Erythroblast (primary cell): ENCODE measurements at places on chromosomes 13 and 19.

GRCh38 chr13:34208336-34208735 lies 390.4 kb downstream of the RFC3 start:
- no peak for DNase-seq

DNA sequence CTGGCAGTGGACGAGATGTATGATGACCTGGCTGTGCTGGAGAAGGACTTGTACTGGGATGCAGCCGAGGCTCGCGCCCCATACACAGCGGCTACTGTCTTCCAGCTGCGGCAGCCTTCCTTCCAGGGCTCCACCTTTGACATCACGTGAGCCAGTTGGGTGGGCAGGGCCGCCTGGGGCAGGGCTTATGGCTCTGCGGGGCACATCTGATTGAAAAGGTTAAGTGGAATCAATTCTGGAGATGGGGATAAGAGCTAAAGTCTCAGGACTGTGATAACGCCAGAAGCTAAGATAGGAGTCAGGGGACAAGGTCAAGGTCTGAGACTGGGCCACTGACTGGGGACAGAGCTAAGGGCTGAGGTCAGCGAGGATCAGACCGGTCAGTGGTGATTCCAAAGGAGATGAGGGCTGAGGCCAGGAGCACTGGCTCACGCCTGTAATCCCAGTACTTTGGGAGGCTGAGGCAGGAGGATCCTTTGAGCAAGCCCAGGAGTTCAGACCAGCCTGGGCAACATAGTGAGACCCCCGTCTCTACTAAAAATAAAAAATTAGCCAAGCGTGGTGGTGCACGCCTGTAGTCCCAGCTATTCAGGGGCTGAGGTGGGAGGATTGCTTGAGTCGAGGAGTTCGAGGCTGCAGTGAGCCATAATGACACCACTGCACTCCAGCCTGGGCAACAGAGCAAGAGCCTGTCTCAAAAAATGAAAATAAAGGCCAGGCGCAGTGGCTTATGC lies 4.7 kb downstream of the BEST2 start:
- DNase-seq: no peak

GRCh38 chr19:3161453-3161852 lies 17.1 kb upstream of the S1PR4 start:
- DNase-seq: no peak

DNA sequence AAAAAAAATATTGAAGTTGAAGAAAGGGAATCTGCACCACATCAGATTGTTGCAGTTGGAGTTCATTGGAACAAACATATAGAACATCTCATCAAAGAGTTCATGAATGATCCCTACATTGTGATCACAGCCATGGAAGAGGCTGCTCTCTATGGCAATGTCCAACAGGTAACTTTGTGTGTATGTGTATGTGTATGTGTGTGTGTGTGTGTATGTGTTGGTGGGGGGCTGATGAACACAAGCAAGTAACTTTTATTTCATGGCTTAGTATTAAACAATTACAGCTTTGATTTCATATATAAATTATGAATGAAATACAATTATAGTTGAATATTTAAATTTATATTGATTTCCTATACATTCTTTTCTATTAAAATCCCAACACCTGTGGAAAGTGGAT lies 69.4 kb downstream of the SLC7A9 start:
- no peak for DNase-seq

- peak; percentile 47 for DNase-seq
These were observed 6.5 kb upstream of the OPA3 start for GRCh38 chr19:45591004-45591637.

DNA sequence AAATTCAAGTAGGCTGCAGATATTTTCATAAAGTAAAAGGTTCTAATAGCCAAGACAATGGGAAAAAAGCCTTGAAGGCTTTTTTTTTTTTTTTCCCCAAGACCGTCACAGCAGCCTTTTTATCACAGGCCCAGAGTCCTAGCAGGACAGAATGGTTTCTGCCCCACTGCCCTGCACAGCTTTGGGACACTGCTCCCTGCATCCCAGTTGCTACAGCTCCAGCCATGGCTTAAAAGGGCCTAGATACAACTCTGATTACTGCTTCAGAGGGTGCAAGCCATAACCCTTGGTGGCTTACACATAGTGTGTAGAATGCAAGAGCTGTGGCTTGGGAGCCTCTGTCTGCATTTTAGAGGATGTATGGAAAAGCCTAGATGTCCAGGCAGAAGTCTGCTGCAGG lies 1362.8 kb downstream of the SLITRK5 start:
- DNase-seq: no peak

- DNase-seq: no peak
These were observed 34.0 kb downstream of the GPC6 start for GRCh38 chr13:93260591-93260990.

DNA sequence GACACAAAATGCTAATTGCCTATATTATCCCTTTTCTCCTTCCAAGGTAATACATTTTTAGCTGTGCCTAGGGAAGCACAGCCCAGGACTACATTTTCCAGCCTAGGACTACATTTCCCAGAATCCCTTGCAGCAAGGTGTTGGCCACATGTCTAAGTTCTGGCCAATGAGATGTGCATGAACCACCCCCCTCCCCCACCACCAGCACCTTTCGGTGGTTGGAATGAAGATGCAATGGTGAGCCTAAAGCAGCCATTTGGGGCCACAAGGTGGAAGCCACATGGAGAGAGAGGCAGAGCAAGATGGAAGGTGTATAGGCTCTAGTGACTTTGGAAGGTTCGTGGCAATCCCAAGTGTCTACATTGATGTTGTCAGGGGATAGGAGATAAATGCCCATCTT lies 16.2 kb downstream of the UNC13A start:
- DNase-seq: no peak

GRCh38 chr13:113588394-113589111 lies 4.0 kb downstream of the TFDP1 start:
- no peak for DNase-seq

GRCh38 chr19:51163257-51163656 lies 21.2 kb downstream of the SIGLEC7 start:
- DNase-seq: no peak

DNA sequence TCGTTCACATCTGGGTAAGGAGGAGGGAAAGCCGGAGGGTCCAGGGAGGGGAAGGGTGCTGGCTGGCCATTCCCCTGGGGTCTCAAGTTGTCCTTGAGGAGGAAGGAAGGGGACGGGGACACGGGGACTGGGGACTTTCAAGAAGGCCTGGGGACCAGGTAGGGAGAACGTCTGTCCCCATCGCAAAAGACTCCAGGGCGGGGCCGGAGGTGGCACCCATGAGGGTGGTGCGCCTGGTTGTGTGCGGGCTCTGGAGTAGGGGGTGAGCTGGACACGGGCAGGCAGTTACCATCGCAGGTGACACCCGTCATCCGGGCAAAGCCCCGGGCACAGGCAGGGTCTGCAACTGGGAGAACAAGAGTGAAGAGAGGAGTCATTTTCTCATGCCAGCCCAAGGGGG lies 23.4 kb downstream of the FBN3 start:
- DNase-seq: no peak

- DNase-seq: no peak
These were observed 7.7 kb upstream of the LRG1 start for GRCh38 chr19:4547303-4548237.

DNA sequence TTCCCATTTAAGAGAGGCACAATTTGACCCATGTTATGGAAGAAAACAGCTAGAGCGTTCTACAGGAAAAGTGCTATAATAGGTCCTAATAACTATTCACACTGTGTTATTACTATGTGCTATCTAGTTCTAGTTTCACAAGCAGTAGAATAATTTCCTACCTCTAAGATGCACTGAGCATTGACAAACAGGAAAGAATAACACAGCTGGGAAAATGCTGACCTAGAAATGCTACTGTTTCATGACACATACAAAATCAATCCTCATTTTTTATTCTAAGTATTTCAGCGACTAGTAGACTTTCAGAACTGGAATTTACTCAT lies 259.5 kb downstream of the ITGBL1 start:
- no peak for DNase-seq

- no peak for DNase-seq
These were observed 1.1 kb upstream of the GRTP1 start for GRCh38 chr13:113364901-113365582.

DNA sequence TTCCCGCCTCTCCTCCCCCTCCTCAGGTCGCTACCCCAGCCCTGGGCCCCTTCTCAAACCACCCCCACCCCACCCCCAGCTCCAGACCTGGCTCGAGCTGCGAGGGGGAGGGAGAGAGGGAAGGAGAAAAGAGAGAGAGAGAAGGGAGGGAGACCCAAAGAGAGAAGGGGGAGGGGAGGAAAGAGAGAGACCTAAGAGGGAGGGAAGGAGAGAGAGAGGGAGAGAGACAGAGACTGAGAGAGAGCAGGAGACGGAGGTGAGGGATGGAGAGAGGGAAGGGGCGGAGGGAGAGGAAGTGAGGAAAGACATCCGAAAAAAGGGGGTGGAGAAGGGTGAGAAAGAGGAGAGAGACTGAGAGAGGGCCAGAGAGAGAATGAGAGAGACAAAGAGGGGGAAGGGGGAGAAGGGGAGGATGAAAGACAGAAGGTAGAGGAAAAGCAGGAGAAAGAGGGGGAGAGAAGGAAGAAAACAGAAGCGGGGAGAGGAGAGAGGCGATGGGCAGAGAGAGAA lies 2.0 kb upstream of the SPACA6 start:
- DNase-seq: no peak

DNA sequence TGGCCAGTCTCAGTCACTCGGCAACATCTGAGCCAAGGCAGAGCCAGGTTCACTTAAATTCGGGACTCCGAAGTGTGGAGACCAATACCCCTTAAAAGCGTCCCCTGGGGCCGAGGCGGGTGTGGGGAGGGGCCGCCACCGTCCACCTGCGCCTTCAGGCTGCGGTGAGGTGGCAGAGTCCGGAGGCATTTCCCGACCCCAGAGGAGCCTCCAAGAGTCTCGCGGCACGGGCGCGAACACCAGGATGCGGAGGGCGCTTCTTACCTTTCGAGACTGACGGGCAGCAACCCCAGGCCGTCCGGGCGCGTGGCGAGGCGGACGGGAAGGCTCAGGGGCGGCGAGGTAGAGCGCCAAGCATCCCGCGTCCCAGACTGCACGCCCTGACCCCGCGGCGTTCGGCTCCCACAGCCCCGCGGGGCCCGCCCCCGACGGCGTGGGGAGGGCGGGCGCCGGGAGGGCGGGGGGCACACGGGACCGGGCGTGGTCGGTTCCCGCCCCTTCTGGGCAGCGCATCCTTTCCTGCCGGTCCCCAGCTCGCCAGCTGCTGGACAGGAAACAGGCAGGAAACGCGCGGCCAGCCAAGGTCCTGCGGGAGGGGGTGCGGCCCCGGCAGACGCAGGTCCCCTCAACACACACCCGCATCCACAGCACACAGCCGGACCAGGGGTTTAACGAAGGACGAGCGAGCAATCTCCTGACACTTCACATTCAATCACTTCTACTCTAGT lies at the start of gene THSD1:
TSS of gene THSD1 (minus strand) at position 406 of the 728 bp plus-strand sequence. CDS start 3,572 bp downstream, outside the sequence.
- DNase-seq: peak; percentile 31

DNA sequence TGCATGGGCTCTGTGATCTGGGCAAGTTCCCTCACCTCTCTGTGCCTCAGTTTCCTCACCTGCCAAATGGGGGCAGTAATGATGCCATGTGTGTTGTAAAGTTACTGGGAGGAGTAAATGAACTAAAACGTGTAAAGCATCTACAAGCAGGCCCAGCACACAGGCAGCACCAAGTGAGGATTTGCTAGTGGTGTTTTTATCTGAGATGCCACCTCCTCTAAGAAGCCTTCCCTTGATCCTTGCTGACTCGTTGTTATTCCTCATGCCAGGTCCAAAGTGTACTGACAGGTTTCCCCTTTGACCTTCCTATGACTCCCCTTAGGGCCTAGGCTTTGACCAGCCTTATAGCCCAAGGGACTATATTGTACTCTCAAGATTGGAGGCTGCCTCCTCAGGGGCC lies 1.5 kb upstream of the UQCRFS1 start:
- DNase-seq: no peak

DNA sequence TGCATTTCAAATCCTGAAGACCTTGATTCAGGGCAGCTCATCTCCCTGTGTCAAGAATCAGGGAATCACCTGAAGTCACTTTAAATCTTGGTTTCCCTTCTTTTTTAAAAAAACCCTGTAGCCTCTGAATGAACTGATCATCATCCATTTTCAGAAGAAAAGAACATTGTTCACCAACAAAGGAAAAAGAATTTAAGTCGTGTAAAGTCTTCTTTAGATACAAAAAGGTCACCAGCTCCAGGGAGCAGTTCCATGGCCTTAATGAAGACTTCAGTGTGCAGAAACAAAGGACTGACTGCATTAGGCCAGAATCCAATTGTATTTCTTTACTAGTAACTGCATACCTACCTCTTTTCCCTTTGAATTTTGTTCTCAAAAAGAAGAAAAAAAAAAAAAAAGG lies 245.0 kb downstream of the ABCC4 start:
- DNase-seq: no peak

GRCh38 chr19:45152504-45153338 lies 8.1 kb downstream of the NKPD1 start:
- peak; percentile 53 for DNase-seq

- peak; percentile 14 for DNase-seq
These were observed 42.8 kb downstream of the GAS6 start for GRCh38 chr13:113820813-113821651.

GRCh38 chr19:13526552-13526951 lies 20.3 kb upstream of the CACNA1A start:
- DNase-seq: no peak

DNA sequence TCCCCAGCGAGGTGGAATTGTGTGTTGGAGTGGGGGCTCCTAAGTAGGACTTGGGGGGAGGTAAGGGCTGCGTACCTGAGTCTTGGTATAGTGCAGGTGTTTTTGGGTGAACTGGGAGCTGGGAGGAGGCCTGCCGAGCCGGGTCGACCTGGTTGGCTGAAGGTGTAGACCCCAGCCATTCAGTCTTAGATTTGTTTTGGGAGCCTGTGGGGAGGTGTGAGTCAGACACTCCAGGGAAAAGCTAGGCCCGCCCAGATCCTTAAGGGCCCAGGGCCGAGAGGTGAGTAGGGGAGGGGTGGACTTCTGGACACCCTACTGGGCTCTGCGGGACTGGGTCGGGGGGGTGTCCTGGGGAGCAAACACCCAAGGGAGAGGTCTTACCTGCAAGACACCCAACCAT lies 935 bp downstream of the CRB3 start:
- no peak for DNase-seq

- no peak for DNase-seq
These were observed 33.0 kb downstream of the GPC6 start for GRCh38 chr13:93259527-93260080.

DNA sequence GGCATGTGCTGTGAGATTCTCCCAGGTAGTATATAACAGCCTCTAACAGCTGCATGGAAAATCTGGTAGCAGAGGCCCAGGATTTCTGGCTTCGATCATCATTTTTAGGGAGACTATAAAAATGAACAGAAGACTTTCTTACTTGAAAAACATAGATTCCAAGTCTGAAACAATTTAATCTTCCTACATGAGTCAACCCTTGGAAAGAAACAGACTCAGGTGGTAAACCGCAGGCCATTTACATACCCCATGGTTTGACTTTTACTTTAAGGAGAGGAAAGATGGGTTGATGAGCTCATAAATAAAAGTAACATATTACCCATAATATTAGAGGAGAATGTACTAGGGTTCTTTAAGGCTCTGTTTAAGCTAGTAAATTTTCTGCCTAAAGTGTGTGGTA lies 121.6 kb downstream of the CYSLTR2 start:
- no peak for DNase-seq
